ENCODE measurements at places on chromosomes 3 and 15.

DNA sequence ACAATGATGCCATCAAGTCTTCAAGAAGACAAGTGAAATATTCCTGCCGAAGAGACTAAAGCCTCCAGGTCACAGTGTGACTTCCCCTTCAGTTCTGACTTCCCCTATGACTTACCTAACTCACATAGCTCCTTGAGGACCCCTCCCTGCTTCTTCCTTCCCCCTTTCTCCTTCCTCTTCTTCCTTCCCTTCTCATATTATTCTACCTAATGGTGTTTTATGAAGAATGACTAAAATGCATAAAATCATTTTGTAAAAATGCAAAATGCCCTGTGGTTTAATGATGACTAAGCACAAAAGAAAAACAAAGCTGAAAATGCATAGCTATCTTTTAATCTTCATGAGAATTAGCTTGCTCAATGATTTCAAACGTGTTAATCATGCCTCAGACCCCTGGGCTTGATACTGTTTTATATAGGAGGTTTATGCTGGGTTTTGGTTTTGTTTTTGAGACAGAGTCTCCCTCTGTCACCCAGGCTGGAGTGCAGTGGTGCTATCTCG lies 26.1 kb upstream of the TM4SF4 start:
- no peak for DNase-seq

GRCh38 chr3:72259755-72260587 lies 475.0 kb upstream of the PROK2 start:
- no peak for DNase-seq

- DNase-seq, result no peak
Measured at GRCh38 chr3:170632780-170633179, 46.9 kb upstream of the SLC7A14 start.

DNA sequence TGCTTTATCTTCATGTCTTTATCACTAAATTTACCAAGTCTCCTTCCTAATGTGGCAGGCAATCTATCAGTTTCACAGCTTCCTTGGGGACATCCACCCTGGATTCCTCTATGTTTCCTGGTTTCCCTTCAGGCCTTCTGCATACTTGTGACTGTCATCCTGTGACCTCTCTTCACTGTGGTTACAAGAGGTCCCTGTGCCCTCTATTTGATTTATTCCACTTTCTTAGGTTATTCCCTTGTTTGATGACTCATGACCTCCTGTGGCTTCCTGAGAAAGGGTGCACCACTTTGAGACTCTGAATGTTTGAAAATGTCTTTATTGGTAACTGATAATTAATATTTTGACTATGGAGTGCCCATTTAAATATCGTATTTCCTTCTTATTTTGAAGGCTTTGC lies 60.5 kb upstream of the KY start:
- DNase-seq, result no peak

GRCh38 chr3:45595364-45596195 lies 1.0 kb downstream of the LIMD1 start:
- no peak for DNase-seq

DNA sequence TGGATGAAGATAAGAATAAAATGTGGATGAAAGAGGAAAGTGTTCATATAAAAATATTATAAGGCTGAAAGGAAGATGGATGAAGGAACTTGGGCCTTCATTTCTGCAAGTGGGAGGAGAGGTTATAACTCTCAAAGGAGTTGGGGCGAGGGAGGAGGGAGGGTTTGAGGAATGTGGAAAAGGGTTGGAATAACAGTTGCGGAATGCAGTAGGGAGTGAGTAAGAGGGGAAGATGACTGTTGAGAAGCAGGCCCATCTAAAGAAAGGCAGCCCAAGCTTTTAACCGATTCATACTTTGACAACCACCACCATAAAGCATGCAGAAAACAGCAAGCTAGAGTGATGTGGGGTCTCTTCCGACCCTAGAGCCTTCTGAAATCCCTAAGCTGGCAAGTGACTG lies 8.3 kb upstream of the TM4SF4 start:
- DNase-seq, result no peak

Data from A549 (cell line).